Fibroblast of skin of scalp (primary cell): ENCODE measurements at places on chromosomes 5 and 9.
A peak's percentile ranks its signal among the peaks of the same experiment; 100 is the strongest.

DNA sequence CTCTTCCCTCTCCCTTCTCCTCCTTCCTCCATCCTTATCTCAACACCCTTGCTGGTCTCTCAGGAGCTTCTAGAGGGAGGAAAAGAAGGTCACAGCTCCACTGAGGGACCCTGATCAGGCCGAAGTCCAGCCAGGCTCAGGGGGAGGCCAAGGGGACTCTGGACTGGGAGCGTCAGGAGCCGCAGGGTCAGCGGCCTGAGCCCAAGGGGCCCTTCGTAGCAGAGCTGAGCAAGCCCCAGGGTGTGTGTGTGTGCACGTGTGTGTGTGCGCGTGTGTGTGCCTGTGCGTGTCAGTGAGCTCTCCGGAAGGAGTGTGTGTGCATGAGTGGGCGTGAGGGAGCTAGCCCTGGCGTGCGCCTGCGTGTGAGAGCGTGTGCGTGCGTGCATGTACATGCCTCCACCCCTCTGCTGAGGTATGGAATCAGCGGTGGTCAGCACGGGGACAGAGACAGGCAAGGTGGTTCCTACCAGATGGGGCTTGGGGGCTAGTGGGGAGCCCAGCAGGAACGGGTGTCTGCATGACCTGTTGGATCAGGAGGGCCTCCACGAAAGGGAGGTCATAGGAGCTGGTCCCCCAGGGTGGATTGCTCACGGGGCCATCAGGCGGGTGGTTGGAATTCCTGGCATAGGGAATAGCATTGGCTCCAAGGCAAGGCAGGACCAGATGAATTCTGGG is 10.0 kb upstream of the AGPAT2 start:
- no peak for DNase-seq

- peak; percentile 50 for DNase-seq
Measured at GRCh38 chr9:89139455-89139854, 39.2 kb downstream of the SHC3 start.

DNA sequence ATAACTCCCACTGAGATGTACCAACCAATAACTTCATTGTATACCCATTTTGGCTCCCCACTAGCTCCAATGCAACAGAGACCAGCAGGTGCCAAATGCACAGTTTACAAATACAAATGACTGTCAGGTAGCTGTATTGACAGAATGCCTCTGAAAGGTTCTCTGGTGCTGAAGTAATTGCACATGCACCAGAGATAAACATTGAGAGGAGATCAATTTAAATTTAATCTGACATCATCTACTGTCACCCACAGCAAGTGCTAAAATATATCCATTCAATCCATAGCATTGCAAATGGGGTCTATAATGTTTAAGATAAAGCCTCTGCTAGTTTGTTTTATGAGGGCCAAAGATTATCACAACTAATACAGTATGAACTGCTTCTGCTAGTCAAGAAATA is 80.2 kb downstream of the STX17 start:
- no peak for DNase-seq

- DNase-seq, result peak; percentile 70
Measured at GRCh38 chr5:59517926-59518585, 375.5 kb downstream of the PDE4D start.

- no peak for DNase-seq
Measured at GRCh38 chr5:79008362-79008761, 23.3 kb upstream of the ARSB start.

- DNase-seq, result peak; percentile 30
Measured at GRCh38 chr5:11904265-11904906, at the start of gene CTNND2. TSS of gene CTNND2 (minus strand) at chr5:11904446. CDS start at chr5:11903853, 593 bp downstream.

DNA sequence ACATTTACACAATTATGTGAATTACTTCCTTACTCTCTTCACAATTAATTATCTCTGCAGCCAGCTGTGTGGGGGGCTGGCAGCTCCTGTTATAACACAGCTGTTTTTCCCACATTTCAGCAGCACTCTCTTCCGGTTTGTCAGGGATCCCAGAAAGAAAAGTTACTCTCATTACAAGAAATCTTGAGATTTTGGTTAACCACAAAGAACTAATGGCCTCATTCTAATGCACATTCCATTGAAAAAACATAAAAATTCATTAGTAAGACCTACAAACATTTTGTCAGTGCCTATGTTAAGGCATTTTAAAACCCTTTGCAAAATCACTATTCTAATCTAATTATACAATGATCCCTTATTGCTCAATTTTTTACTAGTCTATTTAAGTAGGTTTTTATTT is 64.1 kb downstream of the PDE4D start:
- peak; percentile 85 for DNase-seq

GRCh38 chr5:152259702-152260101 is 145.4 kb downstream of the NMUR2 start:
- no peak for DNase-seq

DNA sequence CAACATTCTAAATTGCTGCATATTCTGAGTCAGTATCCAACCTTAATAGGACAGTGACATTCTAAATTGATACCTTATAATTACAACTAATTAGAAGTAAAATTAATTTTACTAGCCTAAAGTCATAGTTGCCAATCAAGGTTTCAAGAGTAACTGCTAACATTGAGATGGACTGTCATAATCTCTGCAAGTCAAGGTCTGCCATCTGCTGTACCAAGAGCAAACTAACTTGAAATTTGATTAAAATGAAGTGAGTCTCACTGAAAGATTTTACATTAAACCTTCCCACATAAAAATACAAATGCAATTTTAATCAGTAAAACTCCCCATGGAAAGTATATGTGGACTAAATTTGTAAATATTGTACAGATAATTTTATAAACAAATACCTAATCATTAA is 235.3 kb downstream of the PRDM9 start:
- no peak for DNase-seq

DNA sequence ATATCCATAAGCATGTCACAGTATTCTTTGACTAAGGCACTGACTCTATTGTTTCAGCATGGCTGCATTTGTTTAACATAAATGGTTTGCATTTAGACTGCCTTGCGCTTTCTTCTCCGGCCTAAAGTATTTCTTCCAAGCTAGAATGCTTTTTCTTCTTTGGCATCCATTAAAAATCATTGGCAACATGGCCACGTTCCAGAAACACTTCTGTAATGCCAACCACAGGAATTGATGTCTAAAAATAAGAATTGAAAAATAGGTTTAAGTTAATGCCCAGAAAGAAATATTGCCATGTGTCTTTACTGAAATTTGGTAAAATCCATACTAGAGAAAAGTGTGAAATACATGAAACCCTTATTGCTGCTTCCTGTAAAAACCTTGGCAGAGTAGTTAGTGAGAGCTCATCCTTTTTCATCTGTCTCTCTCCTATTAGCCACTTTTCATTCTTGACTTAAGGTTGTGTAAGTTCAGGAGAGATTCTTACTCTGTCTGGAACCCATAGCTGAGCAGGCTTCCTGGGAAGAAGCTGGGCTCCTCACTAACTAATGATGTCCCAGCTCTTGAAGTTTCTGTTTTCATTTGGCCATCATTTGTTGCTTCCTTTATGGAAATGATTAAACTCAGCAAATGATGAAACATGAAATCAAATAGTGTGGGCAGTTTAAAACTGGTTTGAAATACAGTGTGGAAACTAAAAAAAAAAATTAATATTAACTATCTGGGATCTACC is 58.2 kb upstream of the RPS23 start:
- DNase-seq, result no peak

GRCh38 chr9:131613921-131614320 is 68.6 kb downstream of the PRRT1B start:
- DNase-seq, result no peak

DNA sequence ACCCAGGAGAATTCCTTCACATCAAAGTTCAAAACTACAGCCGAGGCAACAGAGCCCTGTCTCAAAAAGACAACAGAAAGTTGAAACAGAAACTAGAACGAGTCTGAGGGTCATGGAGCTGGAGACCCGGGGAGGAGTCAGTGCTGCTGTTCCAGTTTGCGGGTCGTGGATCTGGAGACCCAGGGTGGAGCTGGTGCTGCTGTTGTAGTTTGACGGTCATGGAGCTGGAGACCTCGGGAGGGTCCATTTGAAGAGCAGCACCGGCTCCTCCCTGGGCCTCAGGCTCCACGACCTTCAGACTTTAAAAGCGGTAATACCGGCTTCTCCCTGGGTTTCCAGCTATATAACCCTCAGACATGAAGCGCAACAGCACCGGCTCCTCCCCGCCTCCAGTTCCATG is 13.0 kb upstream of the LCN15 start:
- DNase-seq, result no peak

GRCh38 chr9:121987314-121987713 is 105.8 kb downstream of the TTLL11 start:
- DNase-seq, result no peak

DNA sequence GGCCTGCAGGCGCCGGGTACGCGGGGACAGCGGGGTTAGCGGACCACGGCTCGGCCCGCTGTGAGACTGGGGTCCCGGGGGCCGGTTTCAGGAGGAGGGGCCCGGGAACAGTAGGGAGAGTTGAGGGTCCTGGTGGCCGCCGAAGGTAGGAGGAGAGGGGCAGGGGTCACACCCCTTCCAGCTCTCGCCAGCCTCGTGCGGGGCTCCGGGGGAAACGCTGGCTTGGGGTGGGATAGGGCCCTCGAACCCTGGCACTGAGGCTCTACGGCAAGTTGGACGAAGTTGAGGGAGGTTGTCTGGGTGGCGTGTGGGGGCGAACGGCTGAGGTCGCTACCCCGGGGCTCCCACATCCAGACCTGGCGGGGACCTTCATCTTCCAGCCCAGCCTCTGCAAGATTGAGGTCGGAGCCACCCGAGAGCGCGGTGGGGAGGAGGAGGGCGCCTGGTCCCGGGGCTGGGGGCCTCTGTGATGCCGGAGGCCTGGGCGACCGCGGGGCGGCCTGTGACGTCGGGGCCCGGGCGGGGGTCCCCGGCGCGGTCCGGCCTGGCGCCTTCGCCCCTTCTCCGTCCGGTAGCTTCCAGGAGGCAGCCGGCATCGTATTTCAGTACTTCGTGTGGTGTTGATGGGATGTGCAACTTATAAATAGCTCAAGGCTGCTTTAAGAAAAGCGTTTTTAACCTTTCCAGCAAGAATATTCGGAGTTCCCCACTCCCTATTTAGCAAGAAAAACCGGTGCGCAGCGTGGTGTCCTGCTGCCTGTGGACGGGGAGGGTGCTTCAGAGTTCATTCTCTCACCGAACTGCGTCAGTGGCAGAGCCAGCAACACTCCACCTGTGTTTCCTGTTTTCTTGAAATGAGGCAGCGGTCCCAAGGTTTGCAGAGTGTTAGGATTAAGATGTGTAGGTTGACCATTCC is 902 bp downstream of the HABP4 start:
- peak; percentile 4 for DNase-seq

DNA sequence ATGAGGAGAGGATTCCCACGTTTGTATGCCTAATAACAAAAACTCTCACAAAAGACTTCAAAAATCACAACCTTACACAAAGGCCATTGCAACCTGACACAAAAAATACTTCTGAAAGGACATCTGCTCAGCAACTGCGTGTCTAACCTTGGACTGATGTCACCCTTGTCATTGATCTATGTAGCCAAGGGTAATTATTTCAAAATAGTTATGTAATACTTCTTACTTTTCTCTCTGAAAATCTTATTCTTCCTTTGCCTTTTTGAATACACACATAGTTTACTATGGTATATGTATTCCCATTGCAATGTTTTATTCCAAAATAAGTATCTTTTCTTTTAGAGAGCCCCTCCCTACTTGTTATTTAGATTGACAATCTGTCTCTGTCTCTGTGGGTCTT is 355.3 kb downstream of the MSX2 start:
- DNase-seq, result no peak

- no peak for DNase-seq
Measured at GRCh38 chr9:76338418-76338817, 55.8 kb downstream of the RFK start.

DNA sequence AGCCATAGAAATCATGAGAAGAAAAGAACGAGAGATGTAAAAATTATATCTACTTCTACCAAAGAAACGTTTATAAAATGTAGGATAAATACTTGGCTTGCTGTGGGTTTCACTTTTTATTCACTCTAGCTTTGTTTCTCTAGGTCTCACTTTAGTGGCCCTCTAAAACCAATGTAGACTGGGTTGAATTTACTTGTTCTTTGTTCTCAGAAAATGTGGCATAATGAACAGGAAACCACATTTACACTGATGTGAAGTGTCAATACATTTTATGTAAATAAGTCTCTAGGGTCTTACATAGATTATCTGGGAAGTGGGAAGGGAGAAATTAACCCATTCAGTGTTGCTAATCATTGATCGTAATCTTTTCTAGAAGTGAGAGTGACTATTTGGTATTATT is 58.9 kb downstream of the PLPPR1 start:
- DNase-seq, result no peak

DNA sequence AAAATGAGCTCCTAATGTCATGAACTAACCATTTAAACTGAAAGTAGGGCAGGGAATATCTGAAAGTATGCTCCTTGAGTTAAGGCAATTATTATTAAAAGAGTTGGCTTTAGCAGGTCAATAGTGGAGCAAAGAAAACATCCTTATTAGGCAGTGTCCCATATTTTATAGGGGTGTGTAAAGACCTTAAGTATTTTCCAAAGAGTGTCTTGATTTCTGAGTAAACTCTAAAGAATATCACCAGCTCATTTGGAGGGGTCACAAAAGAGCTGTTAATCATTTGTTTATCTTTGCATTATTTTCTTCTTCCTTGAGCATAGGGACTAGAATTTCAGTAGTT is 109.3 kb downstream of the MUSK start:
- DNase-seq, result no peak

DNA sequence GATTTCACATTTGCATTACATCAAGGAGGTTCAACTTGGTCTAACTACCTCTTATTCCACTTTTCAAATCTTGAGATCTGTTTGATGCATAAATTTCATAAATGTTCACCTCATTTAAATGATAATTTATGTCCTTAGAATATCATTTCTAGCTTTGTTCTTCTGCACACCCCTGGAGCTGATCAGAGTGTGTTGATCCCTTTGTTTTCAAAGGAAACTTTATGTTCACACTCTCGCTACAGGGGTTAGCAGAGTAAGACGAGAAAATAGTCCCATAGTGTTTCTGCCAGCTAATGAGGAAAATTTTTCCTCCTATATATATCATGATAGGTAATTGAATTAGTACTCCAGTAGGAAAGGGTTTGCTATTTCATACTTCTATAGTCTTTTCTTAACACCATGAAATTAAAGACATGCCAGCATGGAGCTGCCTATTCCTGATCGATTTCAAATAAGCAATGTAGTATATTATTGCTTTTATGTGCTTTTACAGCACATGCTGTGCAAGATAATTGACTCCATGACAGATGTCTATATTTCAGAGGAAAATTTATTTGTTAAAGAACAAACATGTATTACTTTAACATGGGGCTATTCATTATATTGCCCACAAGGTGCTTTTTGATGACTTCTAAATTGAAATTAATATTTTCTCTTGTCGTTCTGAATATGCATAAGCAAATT is 4.8 kb upstream of the PAM start:
- DNase-seq, result no peak

DNA sequence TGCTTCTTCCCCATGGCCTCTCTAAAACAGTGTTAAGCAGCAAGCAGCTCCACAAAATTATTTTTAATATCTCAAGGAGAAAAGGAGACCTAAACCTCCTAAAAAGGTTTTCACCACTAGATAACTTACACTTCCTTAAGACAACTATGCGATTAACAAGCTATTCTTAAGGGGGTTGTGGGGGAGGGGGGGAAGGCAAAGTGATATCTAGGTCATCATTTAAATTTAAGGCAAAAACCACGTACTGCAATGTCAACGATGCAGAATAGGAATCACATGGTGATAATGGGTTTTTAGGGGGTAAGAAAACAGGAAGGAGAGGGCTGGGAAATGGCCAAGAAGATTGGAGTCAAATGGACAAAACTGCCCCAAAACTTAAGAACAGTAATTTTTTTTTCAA is 32.6 kb downstream of the CSNK1A1 start:
- no peak for DNase-seq
